ENCODE measurements at places on chromosomes 16 and 17.

DNA sequence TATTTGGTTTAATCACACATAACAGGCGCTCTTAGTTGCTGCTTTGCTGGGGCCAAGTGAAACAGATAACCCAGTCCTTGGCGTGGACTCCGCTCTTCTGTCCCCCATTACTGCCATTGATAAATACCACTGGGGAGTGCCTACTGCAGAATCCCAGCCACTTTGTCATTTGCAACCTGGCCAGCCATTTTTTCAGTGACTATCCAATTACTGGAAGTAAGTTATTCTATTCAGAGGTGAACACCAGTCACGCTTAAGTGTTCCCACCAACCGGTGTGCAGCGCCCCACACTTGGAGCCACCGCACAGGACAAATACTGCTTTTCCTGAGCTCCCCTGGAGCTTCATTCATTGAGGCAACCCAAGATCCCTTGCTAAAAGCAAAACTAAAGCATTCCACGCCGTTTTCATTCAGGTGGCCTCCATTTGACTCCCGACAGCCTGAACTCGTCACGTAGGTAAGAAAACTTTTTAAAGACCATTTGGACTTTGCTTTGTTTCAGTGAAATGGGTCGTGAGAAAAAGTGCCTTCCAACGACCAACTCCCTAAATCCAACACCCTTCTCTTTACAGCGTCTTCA lies 1.8 kb downstream of the USP7 start:
- no peak for DNase-seq

GRCh38 chr16:1082266-1082951 lies 9.9 kb downstream of the SSTR5 start:
- DNase-seq = no peak

DNA sequence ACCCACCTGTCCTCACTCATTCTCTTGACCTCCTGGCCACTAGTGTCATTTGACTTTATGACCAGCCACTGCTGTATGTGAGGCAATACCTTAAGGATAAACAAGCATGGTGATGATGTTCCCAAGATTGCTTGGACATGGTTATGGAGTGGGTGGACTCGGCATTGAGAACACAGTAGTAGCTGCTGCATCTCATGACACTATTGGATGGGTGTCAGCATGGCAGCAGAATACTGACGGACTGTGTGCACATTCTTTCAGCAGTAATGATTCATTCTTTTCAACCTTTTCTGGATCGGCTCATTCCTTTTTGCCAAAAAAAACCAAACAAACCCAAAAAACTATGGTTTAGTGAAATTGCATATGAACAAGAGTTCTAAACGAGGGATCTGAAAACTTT lies 13.5 kb downstream of the SPECC1 start:
- DNase-seq = no peak

DNA sequence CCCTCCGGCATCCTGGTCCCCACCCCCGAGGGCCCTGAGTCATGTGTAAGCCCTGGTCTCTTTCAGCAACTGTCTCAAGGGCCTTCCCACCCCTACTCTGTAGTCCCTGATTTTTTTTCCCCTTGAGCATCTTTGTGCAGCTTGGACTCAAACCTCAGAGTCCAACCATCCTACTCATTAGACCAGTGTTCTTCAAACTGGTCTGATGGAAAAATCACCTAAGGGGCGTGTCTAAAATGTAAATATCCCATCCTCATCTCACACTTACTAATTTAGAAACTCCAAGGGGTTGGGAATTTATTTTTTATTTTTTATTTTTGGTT lies 624 bp downstream of the G6PC3 start:
- no peak for DNase-seq

DNA sequence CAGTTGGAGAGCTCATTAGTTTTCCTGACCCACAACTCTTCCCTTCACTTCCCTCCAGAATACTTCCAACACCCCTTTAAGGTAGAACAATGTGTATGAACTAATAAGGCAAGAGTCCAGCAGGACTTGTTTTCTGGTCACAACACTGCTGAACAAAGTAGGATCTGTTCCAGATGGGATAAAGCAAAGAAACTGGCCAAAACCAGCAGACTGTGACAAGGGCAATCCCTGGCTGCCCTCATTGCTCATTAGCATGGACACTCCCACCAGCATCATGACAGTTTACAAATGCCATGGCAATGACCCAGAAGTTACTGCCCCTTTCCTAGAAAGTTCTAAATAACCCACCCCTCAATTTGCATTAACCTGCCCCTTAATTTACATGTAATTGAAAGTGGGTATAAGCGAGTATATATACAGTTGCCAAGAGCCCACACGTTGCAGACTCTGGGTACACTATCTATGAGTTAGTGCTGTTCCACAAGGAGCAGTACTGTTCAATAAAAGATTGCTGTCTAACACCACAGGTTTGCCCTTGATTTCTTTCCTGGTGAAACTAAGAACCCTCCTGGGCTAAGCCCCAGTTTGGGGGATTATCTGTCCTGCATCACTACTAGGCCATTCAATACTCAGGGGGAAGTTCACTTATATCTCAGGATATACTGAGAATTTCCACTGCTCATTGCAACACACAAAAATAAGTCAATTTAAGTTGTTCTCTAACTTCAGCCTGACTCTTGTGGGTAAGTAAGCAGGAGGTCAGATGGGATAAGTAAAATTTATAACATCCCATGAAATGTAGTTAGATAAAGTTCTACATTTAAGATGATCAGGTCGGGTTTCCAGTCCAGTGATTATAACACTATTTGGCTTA lies 82.3 kb downstream of the SSH2 start:
- no peak for DNase-seq

DNA sequence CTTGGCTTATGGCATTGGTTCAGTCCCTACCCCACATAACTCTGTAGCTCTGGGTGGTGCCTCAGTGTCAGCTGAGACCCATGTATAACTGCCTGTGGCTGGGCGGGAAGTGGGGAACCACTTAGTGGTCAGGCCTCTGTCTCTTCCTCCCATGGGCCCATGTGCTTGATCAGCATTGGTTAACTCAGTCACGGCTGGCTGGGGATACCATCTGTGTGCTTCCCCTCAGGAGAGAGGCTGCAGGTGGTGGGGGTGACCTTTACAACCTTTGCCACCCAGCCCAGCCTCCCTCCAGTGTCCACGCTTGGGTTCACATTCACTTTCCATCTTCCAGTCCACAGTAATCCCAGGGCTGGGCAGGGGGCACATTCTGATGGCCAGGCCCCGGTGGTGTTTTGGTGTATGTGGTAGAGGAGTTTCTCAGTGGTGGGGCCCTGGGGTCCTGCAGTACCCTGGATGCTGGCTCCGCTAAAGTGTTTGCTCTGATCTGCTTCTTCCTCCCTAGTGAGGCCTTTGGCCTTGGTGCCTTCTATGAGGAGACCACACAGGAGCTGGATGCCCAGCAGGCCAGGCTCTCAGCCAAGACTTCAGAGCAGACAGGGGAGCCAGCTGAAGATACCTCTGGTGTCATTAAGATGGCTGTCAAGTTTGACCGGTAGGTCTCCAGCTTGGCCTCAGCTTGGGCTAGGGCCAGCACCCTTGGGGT lies 10.2 kb upstream of the NFATC3 start:
- DNase-seq = no peak

GRCh38 chr17:48439110-48439850 lies 9.3 kb upstream of the SKAP1 start:
- no peak for DNase-seq

GRCh38 chr17:19867329-19868078 lies at the start of gene ULK2:
ULK2 (minus strand) TSS chr17:19867936; CDS start chr17:19867417, 519 bp downstream.
- DNase-seq = no peak

GRCh38 chr16:50662306-50662940 lies 18.7 kb downstream of the SNX20 start:
- no peak for DNase-seq

DNA sequence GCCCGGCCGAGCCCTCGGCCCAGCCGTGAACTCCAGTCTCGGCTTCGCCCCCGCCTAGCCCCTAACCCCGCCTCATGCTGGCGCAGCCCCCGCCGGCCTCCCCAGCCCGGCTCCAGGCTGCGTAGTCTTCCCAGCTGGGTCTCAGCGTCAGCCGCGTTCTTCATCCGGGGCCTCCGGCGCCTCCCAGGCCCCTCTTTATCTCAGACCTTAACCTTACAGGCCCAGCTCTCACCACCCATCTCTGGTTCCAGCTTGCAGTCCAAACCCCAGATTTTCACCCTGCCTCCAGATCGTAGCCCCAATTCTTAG lies at the start of gene PROCA1:
PROCA1 (minus strand) TSS at position 166 of the 309 bp plus-strand sequence. CDS start 228 bp downstream, outside the sequence.
- DNase-seq = no peak

DNA sequence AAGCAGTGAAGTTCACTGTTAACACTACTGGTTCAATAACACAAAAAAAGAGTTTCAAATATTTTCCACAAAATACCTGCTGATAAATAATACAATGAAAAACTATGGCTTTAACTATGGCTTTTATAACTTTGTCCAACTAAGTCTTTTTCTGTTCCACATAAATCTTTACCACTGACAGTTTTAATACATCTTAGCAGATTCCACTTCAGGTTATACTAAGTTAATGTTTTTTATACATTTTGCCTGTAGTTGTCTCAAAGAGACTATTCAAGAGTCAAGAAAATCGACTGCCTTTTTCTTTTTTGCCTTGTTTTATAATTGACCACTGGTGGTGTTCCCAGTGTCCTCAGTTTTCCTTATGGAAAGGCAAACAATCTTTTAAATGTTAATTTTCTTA lies 379.7 kb upstream of the PMFBP1 start:
- no peak for DNase-seq

DNA sequence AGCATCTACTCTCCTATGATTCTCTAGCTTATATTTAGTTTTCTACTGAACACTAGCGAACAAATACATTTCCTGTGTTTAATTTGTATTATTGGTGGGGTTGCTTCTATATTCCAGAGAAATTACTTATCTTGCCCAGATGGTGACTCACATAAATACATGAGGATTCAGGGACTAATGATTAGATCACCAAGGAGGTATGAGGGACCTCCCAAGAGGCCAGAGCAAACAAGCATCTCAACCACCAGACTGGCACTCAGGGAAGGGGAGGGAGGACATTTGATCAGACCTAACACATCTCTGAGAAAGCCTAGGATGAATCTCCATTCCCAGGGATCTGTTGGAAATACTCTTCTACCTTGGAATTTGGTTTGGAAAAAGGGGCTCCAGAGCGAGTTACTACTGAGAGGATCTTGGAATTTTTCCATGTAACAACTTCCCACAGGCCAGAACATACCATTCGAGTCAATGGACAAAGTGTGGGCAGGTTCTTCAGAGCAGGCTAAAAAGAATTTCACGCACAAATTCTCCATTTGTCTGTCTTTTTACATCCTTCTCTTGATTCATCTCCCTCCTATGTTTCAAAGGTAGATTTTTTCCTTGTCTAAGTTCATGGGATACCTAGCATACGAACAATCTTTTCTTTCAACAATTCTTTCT lies 262.6 kb upstream of the MYOCD start:
- DNase-seq = no peak

DNA sequence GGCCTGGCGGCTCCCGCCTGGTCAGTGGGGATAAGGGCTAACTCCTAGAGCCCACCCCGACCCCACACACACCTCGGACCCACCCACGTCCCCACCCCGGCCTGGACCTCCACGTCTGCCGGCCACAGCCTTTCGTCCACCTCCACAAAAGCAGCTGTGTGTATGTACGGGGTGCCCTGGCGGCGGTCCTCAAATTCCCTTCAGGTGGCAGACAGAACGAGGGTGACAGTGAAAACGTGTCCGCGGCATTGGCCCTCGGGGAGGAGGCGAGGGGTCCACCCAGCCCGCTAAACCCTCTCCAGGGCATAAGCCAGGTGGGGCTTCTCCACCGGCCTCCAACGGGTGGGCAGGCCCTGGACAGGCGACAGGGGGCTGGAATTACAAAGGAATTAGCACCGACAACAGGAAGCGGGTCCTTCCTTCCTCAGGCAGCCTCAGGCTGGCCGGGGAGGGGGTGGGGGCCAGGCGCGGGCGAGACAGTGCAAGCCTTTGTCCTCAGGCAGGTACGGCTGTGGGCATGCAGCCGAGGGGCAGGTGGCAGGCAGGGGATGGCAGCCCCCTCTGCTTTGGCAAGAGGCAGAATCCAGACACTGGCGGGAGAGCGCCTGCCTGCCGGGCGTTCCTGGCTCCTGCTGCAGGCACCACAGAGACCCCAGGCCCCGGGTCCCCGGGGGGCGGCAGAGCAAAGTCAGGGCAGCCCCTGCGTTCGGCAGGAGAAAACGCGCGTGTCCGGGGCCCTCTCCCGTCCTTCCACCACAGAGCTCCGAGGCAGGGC lies 12.3 kb upstream of the PITPNA start:
- DNase-seq = no peak

DNA sequence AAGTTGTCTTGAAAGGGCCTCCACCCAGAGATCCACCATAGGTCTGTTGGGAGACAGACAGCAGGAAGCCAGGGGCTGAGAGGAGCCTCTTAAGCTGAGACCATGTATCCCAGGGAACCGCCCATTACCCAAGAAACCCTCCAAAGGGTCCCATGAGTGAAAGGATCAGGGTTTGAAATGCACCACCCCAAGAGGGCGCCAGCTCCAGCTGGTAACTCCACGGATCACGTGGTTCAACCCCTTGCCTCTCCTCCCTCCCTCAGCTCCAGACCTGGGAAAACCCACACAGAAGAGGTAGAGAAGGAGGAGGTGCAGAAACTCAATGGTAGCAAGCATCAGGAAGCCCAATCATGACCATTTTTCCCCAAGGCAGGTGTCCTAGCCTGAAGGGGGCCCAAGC lies 148.7 kb downstream of the AIPL1 start:
- no peak for DNase-seq

GRCh38 chr17:8002721-8003593 lies 542 bp downstream of the GUCY2D start:
- DNase-seq = no peak

DNA sequence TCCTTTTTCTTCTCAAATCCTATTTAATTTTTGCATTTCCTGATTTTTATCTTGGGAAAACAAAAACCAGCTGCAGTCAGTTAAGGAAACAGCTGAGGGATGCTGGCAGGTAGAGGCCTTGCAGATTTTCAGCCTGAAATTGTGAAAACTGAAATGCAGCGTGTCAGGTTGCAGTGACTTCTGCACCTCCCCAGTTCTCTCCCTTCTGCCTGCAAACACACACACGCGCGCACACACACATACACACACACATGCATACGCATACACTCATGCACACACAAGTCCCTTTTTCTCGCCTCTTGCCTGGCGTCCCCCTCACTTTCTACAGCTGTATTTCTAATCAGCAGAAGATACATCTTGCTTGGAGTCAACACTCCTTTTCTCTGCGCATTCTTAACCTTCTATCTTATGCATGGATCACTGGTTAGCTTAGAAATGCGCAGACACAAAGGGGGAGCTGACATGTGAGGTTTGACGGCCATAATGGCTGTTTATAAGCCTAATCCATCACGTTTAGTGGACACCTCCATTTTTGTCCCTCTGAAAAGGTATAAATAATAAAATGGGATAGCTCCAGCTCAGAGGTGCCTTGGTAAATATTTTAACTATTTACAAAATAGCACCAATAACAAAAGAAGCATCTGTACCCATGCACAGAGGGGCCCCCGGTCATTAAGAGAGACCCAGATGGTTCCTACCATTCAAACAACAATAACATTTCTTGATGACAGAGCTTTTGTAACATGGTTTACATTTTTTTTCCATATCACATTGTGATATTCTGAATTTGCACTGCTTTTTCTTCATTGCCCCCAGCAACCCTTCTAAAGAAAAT lies 392.1 kb upstream of the SALL1 start:
- DNase-seq = no peak

Measured in thoracic aorta (tissue), 2 donors.